Activated T-cell treated with anti-CD3 and anti-CD28 coated beads for 4 hours (primary cell): ENCODE measurements at places on chromosomes 5 and 9.

GRCh38 chr5:58458141-58458742 is 1.6 kb downstream of the PLK2 start:
- DNase-seq = no peak

- no peak for DNase-seq
Observed at GRCh38 chr9:81819859-81820546, 108.2 kb upstream of the SPATA31D4 start.

- no peak for DNase-seq
Observed at GRCh38 chr5:100841358-100842076, 61.6 kb downstream of the ST8SIA4 start.

DNA sequence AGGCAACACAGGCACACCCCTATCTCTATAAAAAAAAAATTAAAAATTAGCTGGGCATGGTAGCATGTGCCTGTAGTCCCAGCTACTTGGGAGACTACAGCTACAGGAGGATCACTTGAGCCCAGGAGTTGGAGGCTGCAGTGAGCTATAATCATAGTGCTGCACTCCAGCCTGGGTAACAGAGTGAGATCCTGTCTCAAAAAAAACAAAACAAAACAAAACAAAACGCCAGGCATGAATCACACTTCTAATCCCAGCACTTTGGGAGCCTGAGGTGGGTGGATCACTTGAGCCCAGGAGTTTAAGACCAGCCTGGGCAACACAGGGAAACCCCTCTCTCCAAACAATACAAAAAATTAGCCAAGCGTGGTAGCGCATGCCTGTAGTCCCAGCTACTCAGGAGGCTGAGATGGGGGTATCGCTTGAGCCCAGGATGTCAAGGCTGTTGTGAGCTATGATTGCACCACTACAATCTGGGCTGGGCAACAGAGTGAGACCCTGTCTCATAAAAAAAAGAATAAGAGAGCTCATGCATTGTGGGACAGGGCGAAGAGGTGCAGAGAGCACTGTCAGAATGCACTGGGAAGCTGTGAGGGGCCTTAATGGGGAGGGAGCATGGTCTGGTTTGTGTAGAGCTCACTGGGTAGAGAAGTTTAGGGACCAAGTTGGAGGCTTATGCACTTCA is 8.4 kb upstream of the SAP30L start:
- DNase-seq = no peak

DNA sequence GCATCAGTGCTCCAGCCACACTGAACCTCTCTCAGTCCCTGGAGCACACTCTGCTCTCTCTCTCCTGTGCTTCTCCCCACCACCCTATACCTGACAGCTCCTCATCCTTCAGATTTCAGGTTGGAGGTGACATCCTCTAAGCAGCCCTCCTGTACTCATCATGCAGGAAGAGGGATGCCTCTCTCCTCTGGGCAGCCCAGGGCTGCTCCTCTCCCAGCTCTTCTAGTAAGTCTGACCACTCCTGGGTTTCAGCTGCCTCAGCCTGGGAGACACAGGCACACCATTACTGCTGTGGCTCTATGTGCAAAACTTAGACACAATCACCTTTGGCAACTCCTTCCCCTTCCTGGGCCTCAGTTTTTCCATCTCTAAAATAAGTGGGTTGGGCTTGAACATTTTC is 232.4 kb upstream of the BRINP1 start:
- no peak for DNase-seq
